ENCODE measurements at places on chromosomes 16 and 17.

- DNase-seq = peak; percentile 20
Measured at GRCh38 chr17:63919311-63919723, 678 bp upstream of the GH1 start.

DNA sequence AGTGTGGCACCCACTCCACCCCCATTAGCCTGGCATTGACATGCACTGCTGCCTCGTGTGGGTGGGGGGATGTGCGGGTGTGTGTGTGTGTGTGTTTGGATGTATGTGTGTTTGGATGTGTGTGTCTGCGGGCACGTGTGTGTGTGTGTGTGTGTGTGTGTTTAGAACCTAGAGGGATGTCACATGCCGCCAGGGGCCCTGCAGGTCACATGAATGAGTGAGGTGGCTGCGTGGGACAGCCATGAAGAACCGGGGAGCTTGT is 9.0 kb downstream of the KATNB1 start:
- no peak for DNase-seq

GRCh38 chr17:69606142-69606800 is 191.8 kb downstream of the MAP2K6 start:
- DNase-seq = no peak

- no peak for DNase-seq
Measured at GRCh38 chr17:83062011-83062817, 17.2 kb upstream of the METRNL start.

GRCh38 chr16:31355431-31356100 is 590 bp downstream of the ITGAX start:
- DNase-seq = no peak

- DNase-seq = no peak
Measured at GRCh38 chr16:17448640-17449638, 21.8 kb downstream of the XYLT1 start.

DNA sequence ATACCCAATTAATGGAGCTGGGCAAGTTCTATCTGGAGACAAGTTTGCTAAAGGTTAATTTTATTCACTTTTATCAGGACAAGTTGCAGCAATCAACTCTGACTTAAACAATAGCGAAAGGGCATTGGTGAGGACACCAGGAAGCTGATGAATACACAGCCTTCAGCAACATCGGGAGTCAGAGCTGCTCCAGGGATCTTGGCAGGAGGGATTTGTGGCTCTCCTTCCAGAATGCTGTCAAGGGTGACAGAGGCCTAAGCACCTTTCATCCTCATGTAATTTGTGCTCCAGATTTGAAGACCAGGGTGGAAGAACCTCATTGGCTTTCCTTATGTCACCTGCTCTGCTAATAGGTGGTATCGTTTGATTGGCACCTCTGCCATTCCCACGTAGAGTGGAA is 485.6 kb downstream of the NPIPA7 start:
- DNase-seq = no peak

DNA sequence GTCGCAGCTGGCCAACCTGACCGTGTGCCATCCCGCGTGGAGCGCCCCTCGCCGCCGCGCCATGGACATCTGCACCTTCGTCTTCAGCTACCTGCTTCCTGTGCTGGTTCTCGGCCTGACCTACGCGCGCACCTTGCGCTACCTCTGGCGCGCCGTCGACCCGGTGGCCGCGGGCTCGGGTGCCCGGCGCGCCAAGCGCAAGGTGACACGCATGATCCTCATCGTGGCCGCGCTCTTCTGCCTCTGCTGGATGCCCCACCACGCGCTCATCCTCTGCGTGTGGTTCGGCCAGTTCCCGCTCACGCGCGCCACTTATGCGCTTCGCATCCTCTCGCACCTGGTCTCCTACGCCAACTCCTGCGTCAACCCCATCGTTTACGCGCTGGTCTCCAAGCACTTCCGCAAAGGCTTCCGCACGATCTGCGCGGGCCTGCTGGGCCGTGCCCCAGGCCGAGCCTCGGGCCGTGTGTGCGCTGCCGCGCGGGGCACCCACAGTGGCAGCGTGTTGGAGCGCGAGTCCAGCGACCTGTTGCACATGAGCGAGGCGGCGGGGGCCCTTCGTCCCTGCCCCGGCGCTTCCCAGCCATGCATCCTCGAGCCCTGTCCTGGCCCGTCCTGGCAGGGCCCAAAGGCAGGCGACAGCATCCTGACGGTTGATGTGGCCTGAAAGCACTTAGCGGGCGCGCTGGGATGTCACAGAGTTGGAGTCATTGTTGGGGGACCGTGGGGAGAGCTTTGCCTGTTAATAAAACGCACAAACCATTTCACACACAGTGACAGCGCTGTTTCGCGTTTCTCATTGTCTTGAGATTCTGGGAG is 2.0 kb upstream of the ZACN start:
- DNase-seq = no peak

GRCh38 chr17:535198-535597 is 179.4 kb downstream of the VPS53 start:
- DNase-seq = no peak

DNA sequence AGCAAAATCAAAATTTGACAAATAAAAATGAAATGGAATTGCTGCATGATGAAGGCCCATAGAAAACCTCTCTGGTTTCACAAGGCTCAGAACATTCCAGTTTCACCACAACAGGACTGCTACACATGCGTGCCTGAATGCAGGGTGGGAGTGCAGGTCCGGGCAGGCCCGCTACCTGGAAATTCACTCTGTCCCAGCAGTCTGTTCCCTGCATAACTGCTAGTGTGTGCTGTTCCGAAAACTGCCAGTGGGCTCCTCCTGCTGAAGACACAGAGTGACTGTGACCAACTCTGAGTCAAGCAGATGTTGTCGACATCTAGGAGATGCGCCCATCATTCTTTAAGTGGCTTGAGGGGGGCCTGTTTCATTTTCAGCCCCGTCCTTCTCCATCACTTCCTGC is 284.8 kb upstream of the MAF start:
- no peak for DNase-seq

DNA sequence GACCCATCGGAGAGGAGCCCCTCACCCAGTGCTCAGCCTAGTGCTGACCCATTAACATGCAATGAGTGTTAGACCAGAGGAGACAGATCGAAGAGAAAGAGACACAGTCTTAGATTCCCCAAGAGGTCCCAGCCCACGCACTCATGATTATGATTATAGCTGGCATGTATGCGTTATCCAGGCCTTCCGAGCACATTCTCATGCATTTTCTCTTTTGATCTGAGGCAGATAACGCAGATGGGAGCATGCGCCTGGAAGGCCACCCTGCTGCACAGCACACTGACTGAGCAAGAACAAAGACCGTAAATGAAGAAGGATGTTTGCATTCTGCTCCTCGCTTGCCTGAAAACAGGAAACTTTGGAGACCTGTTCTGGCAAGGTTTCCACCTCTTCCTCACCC is 232.7 kb downstream of the SOX9 start:
- no peak for DNase-seq

GRCh38 chr17:51430591-51430990 is 170.2 kb downstream of the UTP18 start:
- DNase-seq = no peak

GRCh38 chr17:72682605-72683004 is 409.9 kb downstream of the SLC39A11 start:
- DNase-seq = no peak

GRCh38 chr16:14331020-14331419 is 259.9 kb downstream of the MRTFB start:
- no peak for DNase-seq

- DNase-seq = no peak
Measured at GRCh38 chr16:67525176-67525860, 3.3 kb upstream of the RIPOR1 start.

DNA sequence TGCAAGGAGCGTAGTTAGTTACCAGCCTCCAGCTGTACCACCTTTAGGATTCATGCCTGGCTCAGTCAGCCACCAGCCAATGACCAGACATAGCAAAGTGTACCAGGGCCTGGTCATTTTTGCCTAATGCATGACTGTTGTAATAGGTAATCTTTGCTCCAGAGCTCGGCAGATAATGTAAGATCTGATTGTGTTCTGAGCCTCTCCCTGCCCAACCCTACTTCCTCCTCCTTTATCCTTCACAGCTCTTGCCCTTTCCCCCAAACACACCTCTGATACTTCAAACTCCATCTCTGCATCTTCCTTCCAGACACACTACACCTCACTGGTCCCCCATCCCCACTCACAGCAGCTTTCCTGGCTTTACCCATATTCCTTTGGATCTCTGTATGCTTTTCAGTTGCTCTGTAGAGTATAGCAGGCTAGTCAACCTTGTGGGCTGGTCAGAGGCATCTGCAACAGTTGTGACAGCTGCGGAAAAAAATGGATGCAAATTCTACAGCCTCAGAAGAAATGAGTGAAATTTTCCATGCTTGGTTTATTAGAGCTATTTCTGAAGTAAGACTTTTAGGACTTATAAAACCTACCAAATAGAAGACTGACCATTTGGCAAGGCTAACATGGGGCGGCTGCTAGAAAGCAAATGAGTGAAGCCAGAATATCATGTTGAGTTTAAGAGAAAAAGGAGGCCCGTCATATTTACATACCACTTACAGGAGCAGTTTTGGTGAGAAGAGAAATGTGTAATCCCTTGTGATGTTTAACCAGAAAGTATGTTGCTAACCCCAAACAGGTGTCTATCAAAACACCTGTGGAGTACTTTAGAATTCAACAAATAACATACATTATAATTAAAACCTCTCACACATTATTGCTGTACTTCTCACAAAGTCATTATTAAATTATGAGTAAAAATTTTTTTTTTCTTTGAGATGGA is 19.9 kb upstream of the C16orf87 start:
- DNase-seq = no peak

DNA sequence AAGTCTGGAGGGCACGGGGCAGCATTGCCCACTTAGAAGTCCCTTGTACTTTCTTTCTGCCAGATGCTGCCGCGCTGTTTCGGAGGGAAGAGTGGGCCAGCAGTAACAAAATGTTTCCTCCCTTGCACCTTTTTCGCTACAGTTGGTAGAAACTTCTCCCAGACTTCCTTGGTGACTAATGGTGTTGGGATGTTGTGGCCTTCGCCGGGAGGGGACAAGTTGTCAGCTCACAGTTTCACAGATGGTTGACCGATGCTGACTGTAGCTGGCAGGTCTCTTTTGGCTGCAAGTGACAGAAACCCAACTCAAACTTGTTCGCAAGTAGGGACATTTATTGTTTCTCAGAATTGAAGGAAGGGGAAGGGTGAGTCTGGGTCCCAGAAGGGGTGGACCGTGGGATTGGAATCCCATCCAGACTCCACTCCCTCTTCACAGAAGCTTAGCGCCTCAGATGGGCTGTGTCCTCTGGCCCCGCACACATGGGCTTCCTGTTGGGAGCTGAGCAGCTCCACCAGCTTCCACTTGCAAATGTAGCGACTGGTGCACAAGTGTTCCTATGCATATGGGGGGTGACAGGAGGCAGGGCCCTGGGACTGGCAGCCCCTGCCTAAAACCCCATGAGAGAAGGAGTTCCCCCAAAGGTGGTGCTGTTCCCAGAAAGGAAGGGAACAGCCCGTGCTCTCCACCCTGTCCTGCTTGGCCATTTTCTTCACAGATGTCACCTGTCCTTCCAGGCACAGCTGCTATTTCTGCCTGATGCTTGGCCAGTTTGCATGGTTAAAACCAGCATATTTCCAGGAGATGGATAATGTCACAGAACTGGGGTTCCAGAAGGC is 30.9 kb upstream of the RPRML start:
- DNase-seq = no peak

- no peak for DNase-seq
Measured at GRCh38 chr17:56347639-56348038, 194.4 kb downstream of the ANKFN1 start.

GRCh38 chr16:78844682-78845081 is 745.2 kb downstream of the WWOX start:
- DNase-seq = no peak

DNA sequence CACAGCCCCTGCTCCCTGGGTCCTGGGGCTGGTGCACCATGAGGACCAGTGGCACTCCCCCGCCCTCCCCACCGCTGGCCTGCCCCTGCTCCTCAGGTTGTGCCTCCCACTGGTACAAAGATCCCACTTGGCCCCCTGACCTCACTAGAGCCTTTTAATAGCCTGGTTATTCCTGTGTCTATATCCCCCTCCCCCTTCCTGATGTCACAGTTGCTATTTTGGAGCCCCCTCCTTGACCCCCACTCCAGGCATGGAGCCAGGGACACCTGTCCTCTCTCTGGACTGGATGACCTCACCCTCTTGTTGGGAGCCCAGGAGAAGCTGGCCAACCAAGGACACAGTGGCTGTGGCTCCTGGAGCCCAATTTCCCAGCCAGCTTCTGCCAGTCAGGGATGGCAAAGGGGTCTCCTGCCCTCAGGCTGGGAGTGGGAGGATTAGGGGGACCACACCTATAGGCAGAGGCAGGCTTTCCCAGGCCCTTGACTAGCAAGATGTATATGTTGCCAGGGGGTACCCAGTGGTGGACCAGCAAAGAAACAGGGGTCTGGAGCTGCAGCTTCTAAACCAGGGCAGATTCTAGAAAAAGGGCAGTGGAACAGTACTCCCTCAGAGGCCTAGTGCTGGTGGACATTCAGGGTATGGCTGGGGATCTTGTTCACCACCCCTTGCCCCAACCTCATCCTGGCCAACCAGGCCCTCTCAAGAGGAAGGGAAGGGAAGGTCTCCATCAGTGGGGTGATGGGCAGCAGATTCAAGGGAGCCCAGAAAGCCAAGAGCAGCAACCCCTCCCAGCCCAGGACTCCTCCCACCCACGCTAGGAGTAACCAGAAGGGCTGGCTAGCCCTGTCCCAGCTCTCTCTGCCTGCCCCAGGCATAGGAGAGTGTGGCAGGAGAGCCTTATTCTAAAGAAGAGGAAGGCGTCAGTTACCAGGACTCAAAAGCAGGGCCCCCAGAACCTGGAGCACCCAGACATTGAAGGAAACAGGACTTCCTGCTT is 10.9 kb downstream of the HDAC5 start:
- no peak for DNase-seq

- no peak for DNase-seq
Measured at GRCh38 chr16:71792176-71792575, 16.5 kb downstream of the AP1G1 start.

- no peak for DNase-seq
Measured at GRCh38 chr17:4179071-4179470, 36.1 kb downstream of the CYB5D2 start.

GRCh38 chr16:74865922-74866598 is 91.4 kb upstream of the FA2H start:
- no peak for DNase-seq

GRCh38 chr17:74206332-74206818 is 2.9 kb downstream of the RPL38 start:
- no peak for DNase-seq

- no peak for DNase-seq
Measured at GRCh38 chr16:82451449-82451848, 175.3 kb upstream of the CDH13 start.

GRCh38 chr17:1186214-1186820 is 6.5 kb upstream of the ABR start:
- no peak for DNase-seq

Measured in GOT3 (cell line).